ENCODE measurements at places on chromosomes 16 and 17.

- DNase-seq, result no peak
These were observed 295.7 kb downstream of the SNX29 start for GRCh38 chr16:12272264-12272663.

DNA sequence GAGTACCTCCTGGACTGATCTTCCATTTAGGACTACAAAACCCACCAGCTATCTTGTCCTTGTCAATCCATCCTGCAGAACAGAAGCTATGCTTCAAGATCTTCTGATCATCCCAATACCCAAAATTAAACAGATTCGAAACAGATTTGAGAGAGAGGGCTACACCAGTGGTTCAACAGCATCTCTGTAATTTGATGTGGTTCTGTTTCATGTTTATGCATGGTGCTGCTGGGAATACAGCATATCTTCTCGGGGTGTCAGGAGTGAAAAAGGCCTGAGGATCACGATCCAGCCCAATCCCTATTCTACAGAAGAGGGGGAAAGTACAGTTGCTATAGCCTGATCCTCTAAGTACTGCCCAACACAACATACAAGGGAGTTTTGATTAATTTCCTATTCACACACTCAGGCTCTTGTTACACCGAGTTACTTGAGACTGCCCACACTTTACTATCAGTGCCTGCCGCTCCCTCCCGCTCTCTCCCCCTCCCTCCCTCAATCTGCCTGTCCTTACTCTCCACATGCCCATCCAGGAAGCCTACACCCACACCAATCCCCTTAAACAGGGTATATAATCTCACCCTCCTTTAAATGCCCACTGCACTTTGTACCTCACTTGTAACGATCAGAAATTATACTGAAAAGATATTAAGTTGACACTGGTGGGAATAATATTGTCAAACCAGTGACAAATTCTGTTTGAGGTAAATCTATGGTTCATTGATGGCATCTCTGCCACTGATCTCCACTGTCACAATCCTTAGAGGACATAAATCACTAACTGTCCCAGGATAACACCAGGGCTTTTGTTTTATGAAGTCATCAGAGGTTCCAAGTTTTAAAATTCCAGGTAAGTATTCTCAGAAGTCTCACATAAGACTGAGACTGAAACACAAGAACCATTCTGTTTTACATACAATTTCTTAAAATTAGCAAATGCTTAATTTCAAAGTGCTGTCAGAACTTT, 89.3 kb upstream of the PLEKHM1 start:
- no peak for DNase-seq

DNA sequence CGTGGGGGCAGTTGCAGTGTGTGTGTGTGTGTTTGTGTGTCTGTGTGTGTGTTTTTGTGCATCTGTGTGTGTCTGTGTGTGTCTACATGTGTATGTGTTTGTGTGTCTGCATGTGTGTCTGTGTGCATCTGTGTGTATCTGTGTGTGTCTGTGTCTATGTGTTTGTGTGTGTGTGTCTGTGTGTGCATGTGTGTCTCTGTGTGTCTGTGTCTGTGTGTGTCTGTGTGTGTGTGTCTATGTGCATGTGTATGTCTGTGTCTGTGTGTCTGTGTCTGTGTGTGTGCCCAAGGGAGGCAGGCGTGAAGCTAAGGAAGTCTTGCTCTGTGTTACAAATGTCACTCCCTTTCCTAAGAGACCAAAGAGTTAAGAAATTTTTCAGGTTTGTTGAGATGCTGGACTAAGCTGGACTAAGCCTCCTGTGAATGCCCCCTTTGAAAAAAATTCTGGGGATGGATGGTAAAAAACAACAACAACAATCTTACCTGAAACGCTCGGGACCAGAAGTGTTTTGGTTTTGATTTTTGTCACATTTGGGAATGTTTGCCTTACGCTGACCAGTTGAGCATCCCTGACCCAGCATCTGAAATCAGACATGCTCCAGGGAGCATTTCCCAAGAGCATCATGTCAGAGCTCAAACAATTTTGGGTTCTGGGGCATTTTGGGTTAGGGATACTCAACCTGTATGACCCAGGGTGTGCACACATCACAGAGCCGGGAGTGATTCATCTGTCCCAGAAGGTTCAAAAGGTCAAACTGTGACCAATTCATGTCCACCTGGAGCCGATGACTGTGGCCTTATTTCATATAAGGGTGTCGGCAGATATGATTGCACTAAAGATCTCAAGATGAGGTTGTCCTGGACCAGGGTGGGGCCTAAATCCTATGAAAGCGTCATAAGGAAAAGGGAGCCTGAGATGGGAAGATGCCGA, 48.6 kb upstream of the ZNF469 start:
- DNase-seq, result no peak

GRCh38 chr16:67883872-67884261, 818 bp upstream of the NRN1L start:
- peak; percentile 22 for DNase-seq

DNA sequence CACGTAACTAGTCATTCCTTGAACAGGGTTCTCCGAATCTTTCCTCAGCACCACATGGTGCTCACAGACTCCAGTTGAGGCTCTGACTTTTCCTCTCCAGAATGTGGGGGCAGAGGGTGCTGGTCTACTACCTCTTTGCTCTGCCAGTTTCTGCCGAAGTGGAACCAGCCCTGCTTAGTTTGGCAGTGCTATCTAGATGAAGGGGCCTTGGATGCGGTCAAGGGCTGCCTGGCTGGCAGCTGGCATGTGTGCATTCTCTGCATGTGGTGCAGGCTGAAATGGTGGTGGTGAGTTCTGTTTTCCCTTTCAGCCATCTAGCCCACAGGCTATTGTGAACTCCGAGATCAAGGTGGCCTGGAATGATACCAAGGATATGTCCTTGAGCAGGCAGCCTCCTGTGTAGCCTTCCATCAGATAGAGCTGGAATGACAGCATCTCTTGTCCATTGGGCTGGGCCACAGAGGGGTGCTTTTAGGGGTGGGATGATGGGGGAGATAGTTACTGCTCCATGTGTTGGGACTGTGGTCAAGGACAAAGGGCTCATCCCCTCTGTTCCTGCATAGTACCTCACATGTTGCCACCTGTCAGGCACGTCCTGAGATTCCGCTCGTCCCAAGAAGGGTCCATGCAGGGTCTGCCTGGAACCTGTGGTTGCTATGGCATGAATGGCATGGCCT, 2.0 kb downstream of the DYNLL2 start:
- DNase-seq, result no peak

- no peak for DNase-seq
These were observed 477.4 kb upstream of the CCL2 start for GRCh38 chr17:33777674-33778073.

GRCh38 chr17:69246726-69247375, 18.2 kb upstream of the ABCA10 start:
- DNase-seq, result no peak

DNA sequence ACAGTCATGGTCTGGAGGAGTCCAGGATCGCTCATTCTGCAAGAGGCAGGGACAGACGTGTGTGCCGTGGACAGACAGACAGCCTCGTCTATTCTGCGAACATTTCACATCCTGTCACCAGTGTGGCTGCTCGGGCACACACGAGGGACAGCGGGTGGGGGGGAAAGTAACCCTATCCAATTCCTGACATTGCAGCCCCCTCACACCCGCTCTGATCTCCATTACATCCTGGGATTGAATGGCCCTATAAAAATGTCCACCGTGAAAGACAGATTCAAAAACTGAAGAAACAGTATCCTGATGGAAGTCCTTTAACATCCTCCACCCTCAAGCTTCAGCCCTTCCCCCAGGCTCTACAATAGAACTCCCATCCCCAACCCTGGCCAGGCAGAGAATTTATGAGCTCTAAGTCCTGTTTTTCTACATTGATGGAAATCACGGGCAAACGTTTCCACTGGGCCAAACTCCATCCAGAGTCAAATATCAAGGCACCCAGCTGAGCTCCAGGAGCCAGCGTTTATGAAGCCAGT, 39.4 kb downstream of the HS3ST3A1 start:
- DNase-seq, result no peak

- no peak for DNase-seq
These were observed 2.7 kb upstream of the SEPTIN12 start for GRCh38 chr16:4790871-4791270.

- DNase-seq, result no peak
These were observed 368.6 kb downstream of the GRIN2A start for GRCh38 chr16:9813665-9814064.

DNA sequence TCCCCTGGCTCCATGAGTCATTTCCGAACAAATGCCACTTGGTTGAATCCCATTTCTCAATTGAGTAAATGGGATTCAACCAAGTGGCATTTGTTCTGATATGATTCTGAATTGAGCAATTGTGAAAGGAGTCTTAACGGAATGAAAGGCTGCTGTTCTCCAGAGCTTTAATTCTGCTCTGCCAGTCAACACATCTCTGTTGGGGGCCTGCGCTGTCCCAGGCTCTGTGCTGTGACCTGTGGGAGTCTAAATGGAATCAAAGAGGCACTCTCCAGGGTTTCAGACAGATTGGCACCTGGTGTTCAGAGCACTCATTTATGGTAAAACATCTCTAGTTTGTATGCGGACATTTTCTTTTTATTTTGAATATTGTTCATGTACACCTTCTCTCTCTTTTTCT, 126.2 kb downstream of the WSCD1 start:
- DNase-seq, result no peak

- DNase-seq, result no peak
These were observed 105.8 kb upstream of the GSE1 start for GRCh38 chr16:85507342-85507741.

DNA sequence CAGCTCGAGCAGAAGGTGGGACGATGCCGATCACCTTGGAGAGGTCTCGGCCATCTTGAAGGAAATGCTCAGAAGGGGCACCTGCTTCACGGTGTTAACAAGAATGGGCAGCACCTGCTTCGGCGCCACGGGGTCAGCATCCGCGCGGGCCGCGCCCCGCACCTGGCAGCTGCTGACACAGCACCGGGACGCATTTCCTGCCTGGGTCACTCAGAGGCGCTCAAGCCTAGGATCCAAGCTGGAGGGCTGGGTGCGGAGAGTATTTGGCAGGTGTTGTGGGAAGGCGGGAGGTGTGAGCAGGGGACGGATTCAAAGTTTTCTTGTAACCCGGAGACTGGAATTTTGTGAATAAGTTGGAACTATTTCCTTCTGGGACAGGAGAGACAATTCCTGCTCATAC, 39.3 kb upstream of the AKTIP start:
- DNase-seq, result no peak

DNA sequence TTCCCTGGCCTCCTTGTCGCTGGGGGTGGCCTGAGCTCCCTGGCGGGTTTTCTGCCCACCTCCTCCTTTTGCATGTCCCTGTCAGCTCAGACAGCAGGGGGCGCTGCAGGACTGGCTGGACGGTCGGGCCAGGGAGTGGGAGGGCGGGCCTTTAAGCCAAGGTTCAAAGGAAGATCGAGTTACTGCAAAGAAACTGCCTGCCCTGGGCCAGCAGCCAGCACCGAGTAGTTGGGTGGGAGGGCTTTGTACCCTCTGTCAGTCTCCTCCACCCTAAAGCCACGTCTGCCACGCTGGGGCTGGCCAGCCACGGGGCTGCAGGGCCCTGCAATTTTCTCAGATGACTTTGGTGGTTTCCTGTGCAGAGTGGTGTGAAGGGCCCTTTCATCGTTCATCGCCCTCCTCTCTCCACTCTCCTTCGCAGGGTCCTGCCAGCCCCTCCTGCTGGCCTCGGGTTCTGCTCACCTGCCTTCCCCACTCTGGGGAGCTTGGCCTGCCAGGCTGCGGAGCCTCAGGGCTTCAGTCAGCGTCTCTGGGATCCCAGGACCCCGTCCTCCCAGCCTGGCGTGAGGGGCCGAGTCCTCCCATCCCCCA, 12.3 kb downstream of the GPR142 start:
- DNase-seq, result peak; percentile 82

GRCh38 chr17:3808701-3809100, 7.7 kb upstream of the ITGAE start:
- DNase-seq, result no peak

DNA sequence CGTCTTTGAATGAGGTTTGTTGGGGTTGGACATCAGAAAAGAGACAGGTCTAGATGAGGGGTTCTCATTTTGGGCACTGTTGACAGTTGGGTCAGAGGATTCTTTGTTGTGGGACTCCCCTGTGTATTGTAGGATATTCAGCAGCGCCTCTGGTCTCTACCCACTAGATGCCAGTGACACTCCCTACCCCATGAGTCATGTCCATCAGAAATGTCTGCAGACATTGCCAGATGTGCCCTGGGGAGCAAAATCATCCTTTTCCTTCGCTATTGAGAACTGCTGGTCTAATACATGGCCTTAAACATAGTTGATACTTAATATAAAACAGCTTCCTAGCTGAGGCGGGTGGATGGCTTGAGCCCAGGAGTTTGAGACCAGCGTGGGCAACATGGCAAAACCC, 3.1 kb downstream of the ABAT start:
- no peak for DNase-seq

All from activated CD8-positive, alpha-beta memory T cell treated with anti-CD3 and anti-CD28 coated beads for 1 hour (primary cell).